Fibroblast of lung (primary cell): ENCODE measurements at places on chromosomes 12 and 14. TPM values are rescaled to one million over a fixed set of nuclear protein-coding genes. Genes with fewer than 3 reads are reported as not detected.

The NPC2 gene
- total RNA-seq, result 238 and 363 TPM in 2 replicates

The DHRS2 gene
- not detected in 2 replicates for total RNA-seq

The CCDC177 gene
- not detected in 2 replicates for total RNA-seq

The ITGB7 gene
- 0.26 and 0.50 TPM in 2 replicates for total RNA-seq

The ARHGAP9 gene
- total RNA-seq, result under 0.01 TPM in 2 replicates

The KRT6A gene
- total RNA-seq, result not detected in 2 replicates

The LUM gene
- total RNA-seq, result 217 and 240 TPM in 2 replicates

The BEGAIN gene
- under 0.01 TPM in 2 replicates for total RNA-seq

The TRMT5 gene
- total RNA-seq, result 17.5 and 18.3 TPM in 2 replicates

The CCDC60 gene
- total RNA-seq, result not detected in 2 replicates

The SLC17A8 gene
- total RNA-seq, result not detected in 2 replicates

The PTCSC3 gene
- not detected in 2 replicates for total RNA-seq

The ERGIC2 gene
- 46.5 and 67.9 TPM in 2 replicates for total RNA-seq

The TAC3 gene
- 0.17 TPM in 1 of 2 replicates, not detected in the other for total RNA-seq

The SPX gene
- total RNA-seq, result 0.50 and 1.3 TPM in 2 replicates

The RNASE3 gene
- total RNA-seq, result not detected in 2 replicates

The ACTR6 gene
- total RNA-seq, result 13.9 and 16.5 TPM in 2 replicates

The USP44 gene
- 27.2 and 27.4 TPM in 2 replicates for total RNA-seq
